ENCODE measurements at places on chromosomes 3 and 15. TPM values are rescaled to one million over a fixed set of nuclear protein-coding genes. Genes with fewer than 3 reads are reported as not detected.

The DNAJA4 gene
- total RNA-seq, result 10.1 TPM

GRCh38 chr3:61858054-61858453 is 296.7 kb downstream of the PTPRG start:
- no peak for DNase-seq

GRCh38 chr3:171267104-171267503 is 193.1 kb downstream of the TNIK start:
- no peak for DNase-seq

The CORO2B gene
- total RNA-seq, result 4.9 TPM

DNA sequence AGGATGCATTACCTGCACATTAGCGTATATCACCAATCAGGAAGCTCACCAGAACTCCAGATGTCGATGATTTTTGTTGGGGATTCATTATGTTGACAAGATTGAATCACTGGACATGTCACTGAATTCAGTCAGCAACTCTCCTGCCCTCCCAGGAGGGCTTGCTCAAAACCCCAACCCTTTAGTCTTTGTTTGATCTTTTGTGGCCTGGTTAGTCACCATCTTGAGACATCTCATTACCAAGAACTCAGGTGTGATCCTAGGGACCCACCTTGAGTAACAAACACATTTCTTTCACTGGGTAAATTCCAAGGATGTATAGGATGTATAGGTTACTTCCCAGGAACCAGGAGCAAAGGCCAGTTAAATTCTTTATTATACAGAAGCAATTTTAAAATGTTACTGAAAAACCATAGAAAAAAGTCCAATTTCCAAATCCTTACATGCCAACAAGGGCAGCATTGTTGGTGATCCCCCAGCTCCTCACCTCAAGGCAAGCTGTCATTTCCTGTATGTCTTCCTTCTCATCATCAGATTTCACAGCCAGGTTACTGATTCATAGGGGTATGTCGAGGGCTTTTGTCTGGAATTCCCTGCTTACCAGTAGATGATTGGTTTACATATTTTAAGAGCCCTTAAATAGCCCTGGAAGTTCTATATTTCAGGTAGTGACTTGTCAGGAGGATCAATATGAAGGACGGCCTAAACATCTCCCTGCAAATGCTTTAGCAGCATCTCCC is 11.7 kb downstream of the SNRPN start:
- no peak for DNase-seq

DNA sequence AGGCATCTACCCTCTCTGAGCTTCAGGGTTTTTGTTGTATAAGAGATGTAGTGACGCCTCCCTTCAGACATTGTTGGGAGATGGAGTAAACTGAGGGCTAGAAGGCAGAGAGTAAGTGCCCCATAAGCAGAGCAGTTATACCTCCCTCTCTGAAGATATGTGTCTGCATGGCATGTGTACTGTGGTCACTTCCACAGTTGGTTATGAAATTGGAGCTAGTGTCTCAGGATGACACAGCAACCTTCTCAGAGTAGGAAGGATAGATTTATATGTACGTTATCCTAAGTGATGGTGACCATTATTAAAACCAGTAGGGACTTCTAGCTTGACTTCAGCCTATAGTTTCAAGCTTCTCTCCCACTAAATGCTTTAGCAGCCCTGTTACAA is 17.9 kb downstream of the PXK start:
- DNase-seq, result no peak

The AP3B2 gene
- 17.7 TPM for total RNA-seq

The ESYT3 gene
- total RNA-seq, result 4.4 TPM

Data from WTC11 (cell line).